ENCODE measurements at places on chromosomes 1 and 21.
A peak's percentile ranks its signal among the peaks of the same experiment; 100 is the strongest.

DNA sequence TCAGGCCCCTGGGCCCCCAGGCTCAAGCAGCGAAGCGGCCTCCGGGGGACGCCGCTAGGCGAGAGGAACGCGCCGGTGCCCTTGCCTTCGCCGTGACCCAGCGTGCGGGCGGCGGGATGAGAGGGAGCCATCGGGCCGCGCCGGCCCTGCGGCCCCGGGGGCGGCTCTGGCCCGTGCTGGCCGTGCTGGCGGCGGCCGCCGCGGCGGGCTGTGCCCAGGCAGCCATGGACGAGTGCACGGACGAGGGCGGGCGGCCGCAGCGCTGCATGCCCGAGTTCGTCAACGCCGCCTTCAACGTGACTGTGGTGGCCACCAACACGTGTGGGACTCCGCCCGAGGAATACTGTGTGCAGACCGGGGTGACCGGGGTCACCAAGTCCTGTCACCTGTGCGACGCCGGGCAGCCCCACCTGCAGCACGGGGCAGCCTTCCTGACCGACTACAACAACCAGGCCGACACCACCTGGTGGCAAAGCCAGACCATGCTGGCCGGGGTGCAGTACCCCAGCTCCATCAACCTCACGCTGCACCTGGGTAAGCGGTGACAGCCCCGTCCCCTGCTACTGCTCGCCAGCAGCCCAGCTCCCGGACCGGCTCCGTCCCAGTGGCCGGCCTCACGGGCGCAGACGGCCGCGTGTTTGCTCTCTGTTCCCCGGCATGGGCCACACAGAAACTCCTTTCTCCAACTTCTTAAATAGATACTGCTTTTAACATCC is 539 bp downstream of the LAMC1 start:
- no peak for DNase-seq

DNA sequence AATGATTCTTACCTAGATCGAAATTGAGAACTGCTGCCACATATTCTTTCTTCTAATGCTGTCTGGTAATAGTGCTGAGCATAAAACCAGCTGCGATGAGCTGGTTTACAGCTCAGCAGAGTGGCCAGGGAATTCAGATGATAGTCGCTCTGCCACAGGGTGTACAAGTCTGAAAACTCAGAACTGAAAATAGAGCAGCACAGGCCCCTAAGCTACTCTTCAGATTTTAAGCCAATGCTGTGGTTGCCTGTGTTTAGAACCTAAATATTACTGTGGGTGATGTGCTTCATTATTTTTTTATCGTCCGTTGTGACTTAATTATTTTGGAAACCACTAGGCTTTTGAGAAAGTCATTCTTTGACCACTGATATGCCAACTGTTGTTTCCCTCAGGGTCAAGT is 152.0 kb downstream of the ADGRL4 start:
- no peak for DNase-seq

DNA sequence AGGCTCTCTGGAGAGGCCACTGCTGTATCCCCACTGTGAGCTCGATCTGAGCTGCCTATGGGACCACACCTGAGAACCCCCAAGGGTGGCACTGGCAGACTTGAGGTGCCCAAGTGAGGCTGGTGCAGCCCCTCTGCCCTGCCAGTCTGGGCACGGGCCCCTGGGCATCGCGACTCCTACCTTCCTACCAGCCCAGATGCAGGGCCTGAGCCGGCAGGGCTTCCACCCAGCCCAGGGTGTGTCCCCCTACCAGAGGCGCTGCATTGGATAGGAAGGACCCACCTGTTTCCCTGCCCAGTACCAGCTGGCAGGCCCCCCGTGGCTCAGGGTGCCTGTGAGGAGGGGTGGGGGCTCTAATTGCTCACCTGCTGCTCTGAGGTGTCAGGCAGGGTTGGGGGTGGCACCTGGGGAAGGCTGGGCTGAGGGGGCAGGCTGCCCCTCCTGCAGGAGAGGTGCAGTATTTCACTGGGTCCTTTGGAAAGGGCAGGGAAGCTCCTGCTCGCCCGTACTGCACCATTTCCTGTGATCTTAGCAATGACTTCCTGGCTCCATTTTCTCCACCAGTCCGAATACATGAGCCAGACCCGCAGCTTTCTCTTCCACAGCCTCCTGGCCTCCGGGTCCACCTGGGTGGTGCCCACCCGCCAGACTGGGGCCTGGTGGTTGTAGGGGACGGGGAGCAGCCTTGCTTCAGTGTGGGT is 11.8 kb downstream of the TP73 start:
- no peak for DNase-seq

DNA sequence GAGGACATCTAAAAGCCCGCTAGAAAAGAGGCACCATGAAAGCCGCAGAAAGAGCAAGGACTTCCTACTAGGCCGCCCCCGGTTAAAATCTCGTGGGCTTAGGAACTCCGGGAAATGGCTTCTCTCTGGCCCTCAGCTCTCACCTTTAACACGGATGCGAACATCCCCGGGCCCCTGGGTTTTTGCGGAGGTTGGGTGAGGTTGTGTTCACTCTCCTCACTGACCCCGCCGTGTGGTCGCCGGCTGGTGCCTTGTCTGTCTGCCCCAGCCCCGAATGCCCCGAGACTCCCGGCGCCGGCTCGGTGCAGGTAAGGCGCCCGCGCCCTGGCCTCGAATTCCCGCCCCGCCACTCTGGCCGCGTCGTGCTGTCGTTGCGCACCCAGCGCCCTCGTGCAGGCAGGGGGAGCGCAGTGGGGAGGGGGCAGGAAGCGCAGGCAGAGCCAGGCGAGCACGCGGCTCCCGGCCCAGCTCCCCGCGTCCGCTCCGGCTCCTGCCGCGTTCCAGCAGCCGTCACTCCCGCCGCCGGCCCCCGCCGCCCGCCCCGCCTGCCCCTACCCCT is at the start of gene SHISAL2A:
Gene SHISAL2A (plus strand): TSS at position 437 of the 559 bp plus-strand sequence. CDS start 326 bp downstream, outside the sequence.
- DNase-seq = peak; percentile 37

GRCh38 chr1:178539291-178539690 is 26.4 kb downstream of the TEX35 start:
- no peak for DNase-seq

DNA sequence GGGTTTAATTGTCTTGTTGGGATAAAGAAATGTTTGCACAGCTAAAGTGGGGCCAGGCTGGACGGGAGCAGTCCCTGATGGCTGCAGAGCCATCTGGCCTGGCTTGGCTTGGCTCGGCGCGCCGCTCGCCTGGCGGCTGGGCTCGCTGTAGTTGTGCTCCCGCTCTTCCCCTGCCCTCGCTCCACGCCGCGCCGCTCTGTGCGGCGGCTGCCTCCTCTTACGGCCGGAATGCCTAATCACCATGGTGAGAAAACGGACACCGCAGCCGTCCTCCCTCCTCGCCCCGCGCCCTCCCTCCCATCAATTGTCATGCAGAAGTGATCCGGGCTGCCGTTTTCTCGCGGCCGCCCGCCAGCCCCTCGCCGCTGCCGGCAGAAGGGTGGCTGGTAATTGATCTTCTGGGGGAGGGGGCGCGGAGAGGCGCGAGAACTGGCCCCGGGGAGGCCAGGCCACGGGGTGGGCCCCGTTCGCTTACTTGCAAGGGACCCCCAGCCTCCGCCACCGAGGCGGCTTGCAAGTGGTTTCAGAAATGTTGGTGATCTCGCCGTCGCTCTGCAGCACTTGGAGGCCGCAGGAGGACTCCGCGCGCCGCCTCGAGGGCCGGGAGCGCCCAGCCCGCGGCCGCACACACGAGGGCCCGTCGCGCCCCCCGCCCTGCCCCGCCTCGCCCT is 12.4 kb downstream of the RNF220 start:
- no peak for DNase-seq

DNA sequence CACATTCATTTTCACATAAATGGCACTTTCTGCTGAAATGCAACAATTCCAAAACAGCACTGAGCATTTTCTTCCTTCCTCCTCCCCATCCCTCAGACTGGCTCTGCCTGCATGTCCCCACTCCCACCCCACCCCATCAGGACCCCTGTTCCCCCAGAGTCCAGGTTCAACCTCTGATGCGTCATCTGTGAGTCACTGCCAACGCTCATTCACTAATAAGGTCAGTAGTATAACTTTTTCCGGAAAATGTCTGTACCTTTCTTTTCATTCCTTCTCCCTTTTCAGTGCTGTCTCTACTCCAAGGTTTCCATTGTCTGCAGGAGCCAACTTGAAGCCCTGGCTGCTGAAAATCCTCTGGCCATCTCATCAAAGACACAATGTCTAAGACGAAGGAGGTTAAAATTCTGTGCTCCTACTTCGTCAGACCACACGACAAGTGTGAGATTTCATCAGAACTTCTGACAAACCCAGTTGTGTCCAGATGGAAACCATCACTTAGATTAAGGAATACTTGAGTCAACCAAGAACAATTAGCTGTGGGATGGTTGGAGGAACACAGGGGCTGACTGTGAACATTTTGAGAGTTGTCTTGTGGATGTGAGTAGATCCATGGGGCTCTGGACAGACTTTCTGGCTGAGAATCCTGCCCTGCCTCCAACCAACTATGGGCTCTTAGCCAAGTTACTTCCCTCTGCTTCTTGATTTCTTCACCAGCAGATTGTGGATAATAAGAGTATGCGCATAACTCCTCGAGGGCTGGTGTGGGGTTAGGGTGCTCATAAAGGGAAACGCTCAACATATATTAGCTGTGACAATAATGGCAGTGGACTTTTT is 35.6 kb upstream of the UTS2 start:
- no peak for DNase-seq

DNA sequence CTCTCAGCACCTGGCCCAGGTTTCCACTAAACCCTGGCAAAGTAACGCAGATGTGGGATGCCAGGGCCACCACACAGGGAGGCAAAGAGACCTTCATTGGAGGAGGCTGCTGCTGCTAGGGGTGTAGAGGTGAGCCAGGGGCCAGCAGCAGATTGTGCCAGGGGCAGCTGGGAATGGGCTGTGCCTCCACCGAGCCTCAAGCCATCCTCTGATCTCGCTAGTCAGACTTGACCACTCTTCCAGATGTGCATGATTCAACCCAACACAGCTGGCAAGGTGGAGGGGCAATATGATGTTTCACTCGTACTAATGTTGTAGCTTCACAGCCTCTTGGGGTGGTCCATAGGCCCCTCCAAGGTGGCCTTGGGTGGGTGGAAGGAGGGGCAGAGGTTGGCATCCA is 73.0 kb upstream of the MRPS6 start:
- DNase-seq = no peak

DNA sequence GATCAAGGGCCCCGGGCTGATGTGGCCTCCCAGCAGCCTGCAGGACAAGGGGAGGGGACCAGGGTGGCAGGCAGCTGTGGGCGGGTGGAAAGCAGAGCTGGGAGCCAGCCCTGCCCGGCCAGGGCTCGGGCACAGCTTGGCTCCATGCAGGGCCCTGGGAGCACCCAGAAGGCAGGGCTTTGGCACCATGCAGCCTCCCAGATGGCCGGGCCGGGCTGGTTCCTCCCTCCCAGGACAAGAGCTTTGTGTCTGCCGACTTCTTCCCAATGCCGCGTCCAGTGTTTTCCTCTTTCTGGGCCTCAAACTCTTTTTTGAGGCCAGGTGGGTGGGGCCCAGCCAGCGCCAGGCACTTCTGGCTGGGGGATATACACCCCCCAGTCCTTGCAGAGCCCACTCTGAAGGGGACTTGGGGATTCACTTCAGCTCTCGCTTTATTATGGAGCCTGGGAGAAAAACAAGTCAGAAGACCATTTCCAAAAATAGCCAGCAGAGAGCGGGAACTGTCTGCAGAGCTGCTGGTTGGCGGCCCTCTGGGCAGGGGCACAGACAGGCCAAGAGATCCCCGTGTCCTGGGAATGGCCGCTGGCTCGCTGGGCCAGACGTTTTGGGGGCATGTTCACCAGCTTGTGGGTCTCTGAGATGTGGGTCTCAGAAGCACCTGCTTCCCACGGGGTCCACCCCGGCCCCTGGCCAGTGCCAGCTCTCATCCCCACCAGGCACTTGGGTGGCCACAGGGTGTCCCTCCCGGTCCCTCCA is 103.8 kb upstream of the ARHGEF16 start:
- DNase-seq = no peak

DNA sequence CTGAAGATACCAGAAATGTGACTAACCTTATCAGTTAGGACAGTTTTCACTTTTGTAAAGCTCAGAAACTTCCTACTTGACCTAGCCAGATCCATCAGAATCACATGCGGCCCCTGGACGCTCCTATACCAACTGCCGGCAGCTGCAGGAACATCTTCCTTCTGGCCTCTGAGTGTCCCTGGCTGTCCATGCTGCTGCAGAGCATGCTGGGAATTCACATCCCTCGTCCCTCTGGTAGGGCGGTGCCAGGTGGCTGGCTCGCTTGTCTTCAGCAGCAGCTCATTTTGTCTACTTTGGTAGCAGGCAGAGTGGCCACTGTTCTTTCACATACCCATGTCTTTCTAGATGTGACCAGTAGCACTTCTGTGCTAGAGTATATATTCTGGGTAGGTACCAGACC is 34.4 kb downstream of the HHAT start:
- no peak for DNase-seq

GRCh38 chr21:42348762-42349161 is 2.0 kb downstream of the TFF2 start:
- no peak for DNase-seq

DNA sequence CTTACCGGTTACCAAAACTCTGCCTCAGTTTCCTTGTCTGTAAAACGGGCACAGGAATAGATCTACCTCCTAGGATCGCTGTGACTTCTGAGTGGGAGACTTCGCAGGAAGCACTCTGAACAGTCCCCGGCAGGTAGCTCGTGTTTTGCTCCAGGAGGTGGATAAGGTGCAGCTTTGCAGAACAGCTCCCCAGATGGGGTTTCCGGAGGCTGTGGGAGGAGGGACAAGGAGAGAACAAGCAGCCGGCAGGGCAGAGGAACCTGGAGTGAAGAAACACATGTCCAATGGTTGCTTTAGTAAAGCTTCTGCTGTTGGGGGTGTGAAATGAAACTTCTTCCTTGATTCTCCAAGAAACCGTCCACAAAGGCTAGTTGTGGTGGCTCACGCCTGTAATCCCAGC is 95.5 kb upstream of the TARDBP start:
- DNase-seq = no peak

- no peak for DNase-seq
Measured at GRCh38 chr1:230792691-230793462, 45.7 kb downstream of the CAPN9 start.

DNA sequence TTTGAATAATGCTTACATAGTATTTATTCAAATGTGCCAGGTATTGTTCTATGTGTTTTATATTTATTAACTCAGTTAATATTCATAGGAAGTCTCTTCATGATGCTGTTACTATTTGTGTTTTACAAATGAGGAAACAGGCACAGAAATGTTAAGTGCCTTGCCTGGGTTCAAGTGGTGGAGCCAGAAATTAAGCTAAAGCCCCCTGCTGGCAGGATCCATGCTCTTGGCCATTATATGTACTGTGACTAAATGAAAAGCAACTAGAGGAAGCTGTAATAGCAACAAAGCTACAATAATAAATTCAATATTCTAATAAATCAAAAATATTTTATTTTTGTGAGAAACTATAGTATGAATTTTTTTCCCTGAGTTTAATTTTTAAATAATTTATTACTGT is 30.0 kb downstream of the IARS2 start:
- no peak for DNase-seq

- no peak for DNase-seq
Measured at GRCh38 chr21:40936178-40936577, 89.2 kb upstream of the DSCAM start.

Data from stimulated activated CD8-positive, alpha-beta memory T cell treated with anti-CD3 and anti-CD28 coated beads, Interleukin-2, amount 100 ng/mL, for 48 hours (primary cell).